Tibial nerve (tissue), 4 donors: ENCODE measurements at places on chromosomes 3 and 15.

GRCh38 chr3:132459551-132459950, 42.2 kb downstream of the DNAJC13 start:
- DNase-seq: no peak

DNA sequence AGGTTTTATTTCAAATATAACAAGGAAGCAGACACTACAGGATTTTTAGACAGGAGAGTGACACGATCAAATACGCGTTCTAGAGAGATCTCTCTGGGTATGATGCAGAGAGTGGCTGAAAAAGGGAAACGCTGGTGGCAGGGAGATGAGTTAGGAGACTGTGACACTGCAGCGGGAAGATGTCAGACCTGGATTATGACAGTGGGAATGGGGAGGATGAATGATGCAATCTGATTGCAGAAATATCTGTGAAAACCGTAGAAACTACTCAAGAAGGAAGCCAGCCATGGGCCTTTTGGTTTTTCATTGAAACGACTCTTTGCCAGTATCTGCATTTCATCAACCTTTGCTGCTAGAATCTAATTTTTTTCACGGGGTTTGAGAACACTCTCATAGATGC, 157.9 kb downstream of the FAM43A start:
- DNase-seq: no peak

DNA sequence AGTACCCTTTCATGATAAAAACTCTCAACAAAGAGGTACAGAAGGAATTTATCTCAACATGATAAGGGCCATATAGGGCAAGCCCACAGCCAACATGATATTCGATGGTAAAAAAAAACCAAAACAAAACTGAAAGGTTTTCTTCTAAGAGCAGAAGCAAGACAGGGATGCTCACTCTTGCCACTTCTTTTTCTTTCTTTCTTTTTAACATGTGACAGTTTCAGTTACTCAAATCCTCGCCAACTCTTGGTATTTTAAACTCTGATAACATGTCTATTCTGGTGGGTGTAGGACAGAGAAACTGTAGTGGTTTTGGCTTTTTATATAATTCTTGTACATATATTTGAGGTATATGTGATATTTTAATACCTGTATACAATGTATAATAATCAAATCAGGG, 74.0 kb upstream of the NMNAT3 start:
- DNase-seq: no peak

DNA sequence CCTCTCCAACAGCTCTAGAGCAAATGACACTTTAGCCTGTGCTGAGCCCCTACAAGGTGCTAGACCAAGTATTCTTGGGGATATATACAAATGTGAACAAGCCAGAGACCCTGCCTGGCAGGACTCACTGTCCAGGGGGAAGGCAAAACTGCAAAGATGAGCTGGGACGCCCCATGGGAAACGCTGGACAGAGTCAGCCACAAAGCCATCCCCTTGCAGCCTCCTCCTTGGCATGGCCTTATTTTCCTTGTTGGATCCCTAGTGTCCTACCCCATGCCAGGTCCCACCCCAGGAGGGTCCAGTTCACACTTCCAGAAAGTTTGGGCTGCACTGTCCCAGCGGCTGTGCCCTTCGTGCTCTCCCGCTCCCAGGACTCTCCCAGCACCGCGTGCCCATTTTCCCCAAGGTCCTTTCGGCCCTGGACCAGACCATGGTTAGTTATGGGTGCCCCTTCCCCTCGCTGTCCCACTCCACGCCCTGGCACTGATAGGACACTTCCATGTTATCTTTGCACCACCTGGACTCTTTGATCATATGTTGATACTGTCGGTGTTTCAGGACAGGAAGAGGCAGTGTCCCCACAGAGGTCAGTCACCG, 5.8 kb upstream of the NRROS start:
- no peak for DNase-seq

- no peak for DNase-seq
Observed at GRCh38 chr15:35858707-35859106, 312.7 kb upstream of the DPH6 start.

GRCh38 chr15:70528816-70529215, 234.5 kb downstream of the UACA start:
- no peak for DNase-seq

DNA sequence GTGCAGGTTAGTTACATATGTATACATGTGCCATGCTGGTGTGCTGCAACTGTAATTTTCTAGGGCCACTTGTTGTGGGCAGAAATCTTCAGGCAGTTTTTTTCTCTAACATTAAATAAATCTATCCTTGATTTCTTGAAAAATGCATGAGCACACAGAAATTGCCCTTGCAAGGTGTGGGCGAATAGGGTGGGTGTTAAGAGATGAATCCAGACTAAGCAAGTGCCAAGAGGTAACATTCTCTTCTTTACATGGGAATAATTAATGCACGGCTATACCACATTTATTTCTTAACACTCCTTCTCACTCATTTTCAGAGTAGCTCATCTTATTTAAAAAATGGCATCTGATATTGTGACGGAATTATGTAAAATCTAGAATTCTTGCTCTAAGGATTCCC, 719.6 kb downstream of the AGBL1 start:
- no peak for DNase-seq
